Upper lobe of right lung (tissue), 1 donor: ENCODE measurements at places on chromosomes 12 and 14.

- no peak for DNase-seq
Measured at GRCh38 chr14:89266754-89267153, 150.3 kb downstream of the FOXN3 start.

DNA sequence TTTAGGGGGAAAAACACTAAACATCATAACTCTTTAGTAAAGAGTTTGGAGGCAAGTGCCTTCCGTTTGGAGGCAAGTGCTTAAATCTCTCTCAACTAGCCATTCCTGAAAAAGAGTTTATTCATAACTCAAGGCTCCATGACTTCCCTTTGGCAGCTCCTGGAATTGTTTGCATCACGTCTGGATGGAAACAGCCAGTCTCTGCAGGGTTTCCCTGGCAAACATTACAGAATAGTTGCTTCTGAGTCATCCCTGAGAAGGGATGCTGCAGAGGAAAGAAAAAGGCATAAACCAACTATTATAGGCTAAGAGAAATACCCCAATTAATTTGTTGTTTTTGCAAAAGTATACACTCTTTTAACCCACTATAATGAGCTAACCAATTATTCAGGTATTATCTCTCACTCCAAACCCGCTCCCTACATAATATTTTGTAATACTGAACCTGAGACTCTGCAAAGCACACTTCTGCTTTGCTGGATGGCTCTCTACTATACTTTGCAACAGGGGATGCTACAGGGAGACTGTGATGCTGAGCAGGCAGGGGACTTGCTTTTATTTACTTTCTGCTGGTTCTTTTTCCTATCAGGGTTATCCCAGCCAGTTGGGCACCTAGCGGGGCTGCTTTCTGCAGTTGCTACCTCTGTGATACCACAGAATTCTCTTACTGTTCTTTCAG is 497.7 kb downstream of the FUT8 start:
- no peak for DNase-seq

- no peak for DNase-seq
Measured at GRCh38 chr14:97253756-97254155, 456.6 kb downstream of the VRK1 start.

- no peak for DNase-seq
Measured at GRCh38 chr14:74348241-74348734, at the start of gene VRTN. VRTN (plus strand) TSS chr14:74348471; CDS start chr14:74356784, 8,313 bp downstream.

DNA sequence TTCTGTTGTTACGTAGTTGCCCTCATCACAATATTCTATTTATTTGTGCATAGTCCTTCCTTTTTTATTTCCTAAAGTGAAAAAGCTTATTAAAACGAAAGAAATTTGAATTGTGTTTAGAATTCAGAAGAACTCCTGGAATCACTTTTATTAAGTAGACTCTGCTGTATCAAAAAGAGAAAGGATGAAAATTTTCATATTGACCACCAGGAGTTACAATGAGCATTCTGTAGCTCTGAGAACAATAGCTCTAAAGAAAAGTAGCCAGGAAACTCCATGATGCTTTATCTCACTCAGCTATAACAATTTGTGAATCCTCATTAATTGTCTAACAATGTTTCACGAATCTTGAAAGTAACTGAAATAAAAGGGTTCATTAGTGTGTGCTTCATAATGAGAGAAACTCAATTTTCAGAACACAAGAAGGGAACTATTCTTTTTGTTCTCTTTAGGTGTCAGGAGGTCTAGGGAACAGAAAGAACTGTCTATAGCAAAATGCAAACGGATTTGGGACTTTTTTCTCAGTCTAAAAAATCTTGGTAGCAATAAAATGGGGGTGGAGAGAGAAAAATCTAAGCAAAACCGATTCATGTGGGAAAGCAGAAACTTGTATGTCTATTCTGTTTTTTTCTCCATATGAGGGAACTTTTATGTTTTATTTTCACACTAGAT is 19.3 kb downstream of the ASCL1 start:
- DNase-seq, result no peak
